Left lobe of liver (tissue), 2 donors: ENCODE measurements at places on chromosomes 2 and 18. TPM values are rescaled to one million over a fixed set of nuclear protein-coding genes. Genes with fewer than 3 reads are reported as not detected.

The TSGA10 gene
- total RNA-seq, result 4.3 TPM

The PLCL1 gene
- total RNA-seq, result 0.23 TPM

- no peak for DNase-seq
Measured at GRCh38 chr2:36659872-36660312, 36.6 kb upstream of the VIT start.

- DNase-seq, result no peak
Measured at GRCh38 chr2:236264256-236264655, at the start of gene ASB18. Gene ASB18 (minus strand): TSS chr2:236264406. CDS start chr2:236264345, 61 bp downstream.

The MOB4 gene
- total RNA-seq, result 5.8 TPM

DNA sequence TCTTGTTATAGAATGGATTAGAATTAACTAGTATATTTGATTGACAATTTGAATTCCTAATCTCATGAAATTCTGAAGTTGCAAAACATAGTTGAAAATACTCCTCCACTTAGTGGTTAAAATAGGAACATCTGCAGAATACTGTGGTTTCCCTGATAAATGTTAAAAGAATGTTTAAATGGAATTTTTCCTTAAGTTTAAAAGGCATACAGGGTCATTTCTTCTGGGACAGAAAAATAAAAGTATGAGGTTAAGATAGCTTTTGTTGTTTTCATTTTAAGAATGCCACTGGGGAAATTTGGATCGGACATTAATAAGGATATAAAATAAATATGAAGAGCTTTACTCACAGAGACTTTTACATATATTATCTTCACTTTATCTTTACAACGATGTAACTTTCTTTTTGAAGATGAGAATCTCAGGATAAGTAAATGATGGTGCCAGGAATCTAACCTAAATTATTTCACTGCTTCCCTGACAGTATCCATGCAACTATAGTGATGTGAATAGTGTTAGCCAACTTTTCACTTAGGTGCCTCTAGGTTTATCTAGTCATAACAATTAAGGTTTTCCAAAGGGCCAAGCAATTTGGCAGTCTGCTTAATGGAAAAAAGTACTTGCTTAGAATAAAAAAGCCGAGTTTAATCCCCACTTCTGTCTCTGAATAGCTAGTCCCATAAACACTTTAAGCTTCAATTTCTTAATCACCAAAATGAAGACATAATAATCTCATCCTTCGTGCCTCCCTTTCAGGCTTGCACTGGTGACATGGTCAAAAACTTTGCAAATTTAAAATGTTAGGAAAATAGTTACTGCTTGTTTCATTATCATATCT is 151.8 kb upstream of the STK17B start:
- no peak for DNase-seq

DNA sequence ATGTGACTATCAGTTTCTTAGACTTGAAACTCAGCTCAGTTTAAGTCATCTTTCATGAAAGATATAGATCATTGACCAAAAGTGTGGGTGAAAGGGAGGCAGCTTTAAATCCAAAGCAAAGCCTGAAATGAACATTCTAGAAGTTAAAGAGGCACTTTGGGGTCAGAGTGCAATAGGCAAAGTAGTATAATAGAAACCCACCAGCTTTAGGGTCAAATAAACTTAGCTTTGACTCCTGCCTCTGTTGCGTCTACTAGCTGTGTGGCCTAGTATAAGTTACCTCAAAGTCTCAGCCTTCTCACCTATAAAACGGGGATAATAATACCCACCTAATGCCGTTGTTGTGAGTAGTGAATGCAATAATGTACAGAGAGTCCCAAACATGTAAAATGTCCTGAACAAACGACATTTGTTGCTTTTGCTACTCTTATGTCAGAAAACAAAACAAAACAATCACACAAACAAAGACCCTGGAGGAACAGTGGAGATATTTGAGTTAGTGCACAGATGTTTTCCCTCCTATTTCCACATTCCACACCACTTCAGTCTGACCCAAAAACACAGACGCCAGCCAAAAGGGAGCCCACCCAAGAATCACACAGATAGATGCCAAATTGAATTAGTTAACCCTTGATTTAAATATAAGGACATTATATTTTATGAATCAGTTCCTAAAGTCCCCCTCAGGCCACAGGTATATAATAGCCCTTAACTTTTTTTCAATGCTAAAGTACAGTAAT is 657.0 kb downstream of the ARHGAP15 start:
- DNase-seq, result no peak

- DNase-seq, result no peak
Measured at GRCh38 chr2:176917-177316, 86.9 kb downstream of the SH3YL1 start.

DNA sequence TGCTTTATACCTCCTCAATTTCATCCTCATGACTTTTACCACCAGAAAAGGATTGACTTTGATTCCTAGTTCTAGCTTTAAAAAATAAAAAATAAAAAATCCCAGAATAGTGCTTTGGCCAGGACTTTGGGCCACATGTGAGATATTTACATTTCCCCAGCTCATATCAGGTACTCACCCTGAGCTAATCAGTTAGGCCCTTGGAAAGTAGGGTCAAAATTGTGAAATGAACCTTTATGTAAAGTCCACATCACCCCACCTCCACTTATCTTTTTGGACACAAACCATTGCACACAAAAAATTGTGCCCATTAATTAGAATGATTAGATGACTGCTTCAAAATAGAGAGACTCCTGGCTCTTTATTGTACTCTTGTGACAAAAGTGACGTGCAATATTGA is 17.2 kb downstream of the ME2 start:
- DNase-seq, result no peak

The REG1A gene
- 8.9 TPM for total RNA-seq

DNA sequence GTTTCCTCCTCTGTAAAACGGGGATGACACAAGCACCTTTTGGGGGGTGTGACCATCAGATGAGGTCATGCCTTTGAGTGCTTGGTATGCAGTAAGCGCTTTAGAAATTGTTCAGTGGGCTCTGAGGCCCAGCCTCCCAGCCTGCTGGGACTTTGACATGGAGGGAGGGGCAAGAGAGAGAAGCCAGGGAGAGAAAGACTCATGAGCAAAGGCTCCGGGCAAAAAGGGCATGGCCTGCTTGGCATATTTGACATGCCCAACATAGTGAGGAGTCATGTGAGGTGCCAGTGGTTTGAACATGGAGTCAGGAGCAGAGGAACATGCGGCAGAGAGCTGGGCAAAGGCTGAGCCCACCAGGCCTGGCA is 14.0 kb downstream of the TNS1 start:
- DNase-seq, result no peak
